Activated CD4-positive, alpha-beta T cell treated with anti-CD3 and anti-CD28 coated beads, Interleukin-2, Interleukin-6, amounts not matched to agents 100 ng/mL and 50 ng/mL, durations not matched to agents 16 hours and 8 hours (primary cell): ENCODE measurements at places on chromosomes 2 and 18.

- DNase-seq = no peak
Observed at GRCh38 chr18:692824-693223, 19.6 kb downstream of the ENOSF1 start.

GRCh38 chr2:107663632-107664031 is 163.1 kb upstream of the RGPD4 start:
- no peak for DNase-seq

DNA sequence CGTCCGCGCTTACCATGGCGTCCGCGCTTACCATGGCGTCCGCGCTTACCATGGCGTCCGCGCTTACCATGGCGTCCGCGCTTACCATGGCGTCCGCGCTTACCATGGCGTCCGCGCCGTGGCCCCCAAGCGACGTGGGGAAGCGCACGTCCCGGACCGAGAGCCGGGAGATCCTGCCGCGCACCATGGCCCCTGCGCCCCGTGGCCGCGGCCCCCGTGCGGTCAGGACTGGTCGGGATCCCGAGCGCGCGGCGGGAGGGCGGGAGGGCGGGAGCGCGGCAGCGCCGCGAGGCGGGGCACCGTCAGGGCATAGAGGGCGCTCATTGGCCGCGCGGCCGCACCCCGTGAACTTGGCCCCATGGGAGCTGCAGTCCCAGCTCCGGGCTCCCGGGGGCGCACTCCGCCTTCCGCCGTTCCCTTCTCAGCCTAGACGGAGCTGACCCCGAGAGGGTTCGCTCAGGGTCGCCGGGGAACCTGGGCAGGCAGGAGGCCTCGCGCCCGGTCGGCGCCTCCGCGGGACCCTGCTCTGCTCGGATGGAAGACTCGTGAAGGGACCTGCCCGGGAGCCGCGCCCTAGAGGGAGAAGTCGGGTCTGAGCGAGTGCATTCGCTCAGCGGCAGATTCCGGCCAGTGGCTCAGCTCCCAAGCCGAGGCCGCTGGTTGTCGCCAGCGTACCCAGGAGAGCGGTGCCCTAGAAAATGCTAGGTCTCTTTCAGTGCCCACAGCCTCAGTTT is at the start of gene ENOSF1:
ENOSF1 (minus strand) TSS at position 230 of the 734 bp plus-strand sequence; CDS start at position 187, 43 bp downstream.
- peak; percentile 94 for DNase-seq

- DNase-seq = no peak
Observed at GRCh38 chr18:44743631-44744030, 62.9 kb downstream of the SETBP1 start.

- peak; percentile 35 for DNase-seq
Observed at GRCh38 chr18:6219116-6219717, 195.5 kb downstream of the L3MBTL4 start.

- no peak for DNase-seq
Observed at GRCh38 chr2:114461116-114461515, 18.7 kb downstream of the DPP10 start.

DNA sequence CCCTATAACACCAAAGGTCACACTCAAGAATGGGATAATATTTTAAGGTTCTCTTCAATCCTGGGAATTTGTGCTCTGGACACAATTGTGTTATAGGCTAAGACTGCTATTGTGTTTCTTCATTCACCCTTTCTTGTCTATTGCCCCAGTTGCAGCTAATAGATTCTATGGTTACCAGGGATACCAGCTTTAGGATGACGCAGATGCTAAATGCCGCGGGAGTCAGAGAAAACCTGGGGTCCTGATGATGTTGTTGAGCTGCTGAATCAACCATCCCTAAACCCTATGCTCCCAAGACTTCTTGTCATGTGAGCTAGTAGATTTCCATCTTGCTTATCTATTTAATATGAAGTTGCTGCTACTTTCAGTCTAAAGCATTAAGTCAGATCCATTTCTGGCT is 5.4 kb downstream of the CRYGD start:
- no peak for DNase-seq

GRCh38 chr2:119710281-119710680 is 31.3 kb downstream of the TMEM177 start:
- no peak for DNase-seq

GRCh38 chr2:71700658-71701397 is 247.5 kb downstream of the DYSF start:
- DNase-seq = no peak

GRCh38 chr2:16890081-16890480 is 224.4 kb upstream of the CYRIA start:
- no peak for DNase-seq

GRCh38 chr2:11456251-11456650 is 9.7 kb downstream of the E2F6 start:
- no peak for DNase-seq

GRCh38 chr18:46431522-46432171 is 225.4 kb downstream of the LOXHD1 start:
- DNase-seq = no peak

DNA sequence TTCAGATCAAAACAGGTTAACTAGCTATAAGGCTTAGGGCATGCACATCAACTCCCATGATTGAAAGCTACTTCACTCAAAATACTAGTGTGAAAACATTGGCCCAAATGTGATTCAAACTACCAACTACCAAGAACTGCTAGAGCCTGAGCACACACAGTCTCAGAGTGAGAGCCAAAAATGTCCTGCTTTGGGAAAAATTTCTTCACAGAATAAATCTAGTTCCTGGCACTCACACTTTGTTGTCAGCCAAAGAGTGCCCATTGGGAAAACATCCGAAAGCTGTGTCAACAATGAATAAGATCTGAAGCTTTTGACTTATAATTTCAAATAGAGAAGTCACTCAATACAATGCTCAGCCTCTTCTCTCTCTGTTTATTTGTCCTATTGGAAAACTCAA is 182.7 kb downstream of the LRATD1 start:
- no peak for DNase-seq

GRCh38 chr2:26610504-26611335 is 30.4 kb downstream of the CIB4 start:
- DNase-seq = no peak

- DNase-seq = no peak
Observed at GRCh38 chr2:81648370-81648769, 1343.8 kb upstream of the LRRTM1 start.

DNA sequence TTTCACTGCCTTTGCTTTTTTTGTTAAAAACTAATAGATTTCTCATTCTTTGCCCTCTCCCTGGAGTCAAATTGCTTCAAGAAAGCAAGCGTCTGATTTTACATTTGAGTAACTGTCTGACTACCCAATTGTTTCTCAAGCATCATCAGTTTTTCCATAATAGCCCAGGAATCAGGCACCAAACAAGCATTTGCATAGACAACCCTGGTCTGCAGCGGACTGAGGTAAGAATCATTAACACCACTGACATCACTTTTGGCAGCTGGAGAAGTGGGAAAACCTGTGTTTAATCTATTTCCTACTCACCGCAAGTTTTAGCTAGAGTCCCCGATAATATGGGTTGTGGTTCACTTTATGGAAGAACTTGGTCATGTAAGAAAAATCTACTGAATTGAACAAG is 55.7 kb downstream of the IRS1 start:
- no peak for DNase-seq

- no peak for DNase-seq
Observed at GRCh38 chr2:229050133-229050532, 221.0 kb downstream of the PID1 start.

DNA sequence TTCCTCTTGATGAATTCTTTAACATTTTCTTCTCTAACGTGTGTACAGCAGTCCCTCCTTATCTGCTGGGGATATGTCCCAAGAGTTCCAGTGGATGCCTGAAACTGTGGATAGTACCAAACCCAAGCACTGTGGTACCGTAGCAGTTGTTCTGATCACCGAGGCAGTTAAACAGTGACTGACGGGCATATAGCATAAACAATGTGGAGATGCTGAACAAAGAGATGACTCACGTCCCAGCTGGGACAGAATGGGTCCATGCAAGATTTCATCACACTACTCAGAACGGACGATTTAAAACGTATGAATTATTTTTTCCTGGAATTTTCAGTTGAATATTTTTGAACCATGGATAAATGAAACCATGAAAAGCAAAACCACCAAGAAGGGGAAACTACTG is 54.5 kb upstream of the SPAG16 start:
- no peak for DNase-seq

GRCh38 chr18:4750393-4751346 is 295.6 kb upstream of the DLGAP1 start:
- no peak for DNase-seq

GRCh38 chr18:711310-711656 is 1.1 kb downstream of the ENOSF1 start:
- DNase-seq = no peak

- DNase-seq = peak; percentile 90
Observed at GRCh38 chr2:213015387-213016165, 135.8 kb downstream of the IKZF2 start.

- no peak for DNase-seq
Observed at GRCh38 chr2:23107327-23107941, 277.5 kb upstream of the KLHL29 start.

- DNase-seq = no peak
Observed at GRCh38 chr2:9715238-9715637, 84.4 kb upstream of the YWHAQ start.

GRCh38 chr18:11488175-11488574 is 121.2 kb upstream of the SLC35G4 start:
- no peak for DNase-seq

GRCh38 chr2:239339241-239339640 is 61.6 kb downstream of the HDAC4 start:
- no peak for DNase-seq

DNA sequence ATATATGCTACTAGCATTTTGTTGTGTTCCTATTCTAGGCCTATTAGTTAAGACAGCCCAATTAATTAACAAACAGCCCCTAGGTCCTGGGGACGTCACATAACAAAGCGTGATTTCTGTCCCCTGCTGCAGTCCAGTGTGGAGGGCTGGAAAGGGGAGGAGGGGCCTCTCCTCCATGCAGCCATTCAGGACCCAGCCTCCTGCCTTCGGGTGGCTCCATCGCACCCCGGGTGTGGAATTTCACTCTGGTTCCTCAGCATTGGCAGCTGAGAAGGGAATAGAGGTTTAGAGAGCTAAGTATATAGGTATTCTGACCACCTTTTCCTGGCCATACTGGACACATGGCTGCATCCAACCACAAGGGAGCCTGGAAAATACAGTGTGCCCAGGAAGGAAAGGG is 42.4 kb downstream of the MC2R start:
- DNase-seq = no peak

GRCh38 chr2:23591111-23591510 is 206.1 kb downstream of the KLHL29 start:
- DNase-seq = no peak

DNA sequence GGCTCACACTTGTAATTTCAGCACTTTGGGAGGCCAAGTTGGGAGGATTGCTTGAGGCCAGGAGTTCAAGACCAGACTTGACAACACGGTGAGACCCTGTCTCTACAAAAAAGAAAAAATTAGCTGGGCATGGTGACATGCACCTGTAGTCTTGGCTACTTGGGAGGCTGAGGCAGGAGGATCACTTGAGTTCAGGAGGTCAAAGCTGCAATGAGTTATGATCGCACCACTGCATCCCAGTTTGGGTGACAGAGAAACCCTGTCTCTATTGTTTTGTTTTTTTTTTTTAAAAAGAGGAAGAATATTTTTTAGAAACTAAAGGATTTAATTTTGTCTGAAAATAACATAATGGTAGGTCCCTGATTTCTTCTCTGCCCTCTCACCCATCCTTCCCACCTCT is 79.4 kb upstream of the TMEM200C start:
- DNase-seq = no peak

DNA sequence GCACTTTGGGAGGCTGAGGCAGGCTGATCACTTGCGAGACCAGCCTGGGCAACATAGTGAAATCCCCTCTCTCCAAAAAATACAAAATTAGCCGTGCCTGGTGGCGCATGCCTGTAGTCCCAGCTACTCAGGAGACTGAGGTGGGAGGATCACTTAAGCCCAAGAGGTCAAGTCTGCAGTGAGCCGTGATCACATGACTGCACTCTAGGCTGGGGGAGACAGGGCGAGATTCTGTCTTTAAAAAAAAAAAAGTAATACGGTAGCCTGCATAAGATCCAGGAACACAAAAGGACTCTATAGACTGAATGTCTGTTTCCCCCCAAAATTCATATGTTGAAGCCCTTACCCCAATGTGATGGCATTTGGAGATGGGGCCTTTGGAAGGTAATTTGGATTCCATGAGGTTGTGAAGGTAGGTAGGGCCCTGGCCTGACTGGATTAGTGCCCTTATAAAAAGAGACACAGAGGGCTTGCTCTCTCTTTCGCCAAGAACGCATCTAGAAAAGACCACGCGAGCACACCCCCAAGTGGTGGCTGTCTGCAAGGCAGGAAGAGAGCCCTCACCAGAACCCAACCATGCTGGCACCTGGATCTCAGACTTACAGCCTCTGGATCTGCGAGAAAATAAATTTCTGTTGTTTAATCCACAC is 17.0 kb downstream of the MBOAT2 start:
- DNase-seq = peak; percentile 28
